ENCODE measurements at places on chromosomes 2 and 18. TPM values are rescaled to one million over a fixed set of nuclear protein-coding genes. Genes with fewer than 3 reads are reported as not detected.

MTHFD2 gene
- 60.4 TPM for polyA plus RNA-seq

IMPA2 gene
- polyA plus RNA-seq: 15.4 TPM

UGT1A8 gene
- polyA plus RNA-seq: not detected

SLC40A1 gene
- 361 TPM for polyA plus RNA-seq

HOXD4 gene
- 11.0 TPM for polyA plus RNA-seq

APOB gene
- 0.45 TPM for polyA plus RNA-seq

KCNS3 gene
- polyA plus RNA-seq: 5.9 TPM

ZSWIM2 gene
- not detected for polyA plus RNA-seq

SOX11 gene
- not detected for polyA plus RNA-seq

PMAIP1 gene
- 0.75 TPM for polyA plus RNA-seq

TANC1 gene
- polyA plus RNA-seq: 17.0 TPM

IL1B gene
- 2.7 TPM for polyA plus RNA-seq

GPR35 gene
- 2.2 TPM for polyA plus RNA-seq

ABHD1 gene
- 1.6 TPM for polyA plus RNA-seq

NR4A2 gene
- polyA plus RNA-seq: 4.4 TPM

CD207 gene
- 0.35 TPM for polyA plus RNA-seq

MAP3K19 gene
- polyA plus RNA-seq: not detected

RAMP1 gene
- 17.3 TPM for polyA plus RNA-seq

Data from ovary (tissue), 10 donors.